ENCODE measurements at places on chromosomes 2 and 18. TPM values are rescaled to one million over a fixed set of nuclear protein-coding genes. Genes with fewer than 3 reads are reported as not detected.

GRCh38 chr2:54723996-54724559 is 616 bp downstream of the EML6 start:
- no peak for DNase-seq

- DNase-seq = peak; percentile 74
Measured at GRCh38 chr2:172195836-172196376, 93.2 kb upstream of the DLX2 start.

GRCh38 chr2:45293182-45293581 is 283.9 kb upstream of the SIX2 start:
- DNase-seq = no peak

CD8B2 gene
- 0.65 TPM for total RNA-seq

DNA sequence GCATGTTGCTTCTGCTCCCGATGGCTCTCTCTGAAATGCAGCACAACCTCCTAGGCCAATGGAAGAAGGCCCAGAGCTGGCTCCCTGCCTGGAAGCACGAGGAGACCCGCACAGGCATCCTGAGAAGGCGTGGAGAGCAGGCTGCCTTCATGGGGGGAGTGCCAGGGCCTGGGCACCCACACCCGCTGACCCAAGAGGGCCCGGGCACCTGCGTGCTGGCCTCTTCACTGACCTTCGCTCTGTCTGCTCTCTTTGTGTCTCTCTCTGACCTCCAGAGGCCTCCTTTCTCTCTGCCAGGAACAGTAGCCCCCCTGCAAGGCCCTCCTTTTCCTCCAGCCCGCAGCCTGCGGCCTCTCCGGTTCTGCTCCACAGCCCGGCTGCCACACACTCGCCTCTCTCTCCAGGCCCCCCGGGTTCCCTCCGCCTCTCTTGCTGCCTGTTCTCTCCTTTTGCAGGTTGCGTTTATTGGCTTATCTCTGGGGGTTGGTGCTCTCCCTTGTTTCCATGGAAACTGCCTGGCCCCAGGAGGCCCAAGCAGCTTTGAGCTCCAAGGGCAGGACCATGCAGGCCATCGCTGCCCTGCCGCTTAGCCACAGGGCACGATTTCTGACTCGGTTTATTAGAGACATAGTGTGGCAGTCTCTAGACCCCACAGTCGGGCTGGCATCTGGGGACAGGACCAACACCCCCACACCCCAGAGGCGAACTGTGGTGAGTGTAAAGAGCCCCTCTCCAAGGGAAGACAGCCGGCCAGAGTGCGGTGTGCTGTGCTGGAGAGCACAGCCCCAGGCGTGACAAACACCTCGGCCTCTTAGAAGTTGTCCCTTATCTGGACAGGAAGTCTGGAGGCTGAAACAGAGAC is 1.7 kb downstream of the MZT2B start:
- no peak for DNase-seq

Data from ureter (tissue), 1 donor.